ENCODE measurements at places on chromosomes 2 and 18.

- no peak for DNase-seq
These were observed 184.1 kb downstream of the MTCL1 start for GRCh38 chr18:8889489-8889888.

DNA sequence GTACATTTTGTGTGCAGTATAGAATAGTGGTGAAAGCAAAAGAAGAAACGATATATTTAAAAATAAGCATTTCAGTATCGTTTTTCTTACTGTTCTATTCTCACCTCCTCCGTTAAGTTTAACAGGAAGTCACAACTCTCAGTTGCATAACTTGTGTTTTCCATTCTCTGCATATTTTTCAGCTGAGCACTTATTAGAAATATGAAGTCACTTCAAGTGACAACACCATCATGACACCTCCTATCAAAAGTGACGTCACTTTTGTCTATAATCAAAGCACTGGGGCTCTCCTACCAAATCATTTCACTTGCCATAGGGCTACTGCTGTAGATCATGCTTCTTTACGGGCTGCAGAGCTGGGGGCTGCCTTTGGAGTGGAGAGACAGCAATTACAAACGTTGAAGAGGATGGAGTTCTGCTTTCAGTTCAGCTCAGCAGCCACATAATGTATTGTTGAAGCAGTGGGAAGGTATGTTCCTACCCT, 36.3 kb downstream of the STAT4 start:
- no peak for DNase-seq

DNA sequence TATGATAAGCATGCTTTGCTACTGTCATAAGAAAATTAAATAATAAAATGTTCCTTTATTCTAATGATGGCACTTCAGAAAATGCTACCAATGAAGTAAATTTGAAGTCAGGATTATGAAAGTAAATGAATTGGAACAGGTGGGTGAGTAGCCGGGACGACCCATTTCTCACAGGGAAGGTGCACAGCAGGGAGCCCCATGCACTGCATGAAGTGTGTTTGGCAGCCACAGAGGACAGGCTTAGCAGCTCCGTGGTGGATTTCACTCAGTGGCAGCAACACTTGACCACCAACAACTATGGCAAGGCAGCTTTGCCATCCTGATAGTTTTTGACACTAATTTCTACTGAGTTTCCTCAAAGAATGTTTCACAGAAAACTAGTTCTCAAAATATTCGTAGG, 146.3 kb downstream of the ATL2 start:
- DNase-seq: no peak

DNA sequence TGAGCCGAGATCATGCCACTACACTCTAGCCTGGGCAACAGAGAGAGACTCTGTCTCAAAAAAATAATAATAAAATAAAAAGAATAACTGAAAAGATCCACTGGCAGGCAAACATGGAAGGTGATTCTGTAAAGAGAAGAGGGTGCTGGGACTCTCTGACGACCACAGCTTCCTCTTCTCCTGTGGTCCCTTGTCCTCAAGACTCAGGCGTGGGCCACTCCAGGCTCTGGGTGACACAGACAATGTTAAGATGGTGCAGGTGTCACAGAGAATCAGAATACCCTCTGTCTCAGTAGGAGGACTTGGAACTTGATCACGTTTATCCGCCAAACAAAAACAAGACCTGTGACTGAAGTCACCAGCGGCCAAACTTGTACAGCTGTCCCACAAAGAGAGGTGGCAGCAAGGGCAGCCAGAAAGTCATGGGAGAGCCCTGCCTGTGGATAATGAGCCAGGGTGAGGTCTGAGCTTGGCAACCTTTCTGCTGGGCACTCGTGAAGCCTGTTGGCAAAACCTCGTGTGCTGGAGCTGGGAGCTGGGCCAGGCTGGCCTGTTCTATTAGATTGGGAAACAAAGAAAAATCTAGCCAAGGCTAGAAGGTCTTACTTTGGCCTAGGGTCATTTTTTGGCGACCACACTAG, 76.4 kb upstream of the ITGA6 start:
- no peak for DNase-seq

DNA sequence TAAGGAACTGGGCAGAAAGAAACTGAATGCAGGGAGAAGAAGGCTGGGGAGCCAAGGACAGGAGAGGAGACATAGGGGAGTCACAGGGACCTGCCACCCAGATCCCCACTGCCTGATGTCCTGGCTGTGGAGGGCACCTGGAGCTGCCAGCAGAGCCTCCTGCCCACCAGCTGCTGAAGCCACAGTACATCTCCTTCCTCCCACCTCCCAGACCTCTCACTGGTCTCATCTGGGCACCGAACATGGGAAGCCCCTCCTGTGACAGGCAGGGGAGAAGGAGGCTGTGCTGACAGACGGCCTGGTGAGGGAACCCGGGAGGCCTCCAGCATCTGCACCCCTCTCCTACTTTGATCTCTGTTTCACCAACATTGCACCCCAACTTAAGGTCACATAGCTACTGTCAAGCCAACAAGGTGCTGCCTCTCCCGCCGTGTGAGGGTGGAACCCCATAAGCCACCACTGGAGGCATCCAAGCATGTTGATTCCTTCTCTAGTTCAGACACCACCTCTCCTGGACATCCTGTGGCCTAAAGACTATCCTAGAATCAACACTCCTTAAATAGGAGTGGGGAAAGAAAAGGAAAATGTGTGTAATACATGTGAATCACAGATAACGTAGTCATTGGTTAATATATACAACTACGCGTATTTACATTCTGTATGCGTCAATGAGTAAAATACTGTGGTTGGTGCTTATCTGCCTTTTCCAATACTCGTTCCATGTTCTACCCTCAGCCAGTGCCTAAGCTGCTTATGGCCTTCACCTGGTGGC, 3.5 kb upstream of the RNPEPL1 start:
- DNase-seq: no peak

DNA sequence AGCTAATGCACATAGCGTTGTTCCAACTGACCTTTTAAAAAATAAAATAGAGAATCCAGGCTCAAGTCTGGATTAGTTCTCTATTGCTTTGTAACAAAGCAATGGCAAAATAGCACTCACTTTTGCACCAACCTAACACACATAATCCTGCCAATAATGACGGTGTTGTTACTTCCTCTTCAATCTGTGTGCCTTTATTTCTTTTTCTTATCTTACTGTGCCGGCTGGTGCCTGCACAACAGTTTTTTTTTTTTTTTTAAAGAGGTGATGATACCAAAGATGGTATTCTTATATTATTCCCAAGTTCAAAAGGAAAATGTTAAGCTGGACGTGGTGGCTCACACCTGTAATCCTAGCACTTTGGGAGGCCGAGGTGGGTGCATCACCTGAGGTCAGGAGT, 3.4 kb downstream of the PLB1 start:
- DNase-seq: no peak

GRCh38 chr2:5849562-5849961, 157.4 kb downstream of the SOX11 start:
- no peak for DNase-seq

- no peak for DNase-seq
These were observed 72.5 kb upstream of the CYP26B1 start for GRCh38 chr2:72220170-72220569.

DNA sequence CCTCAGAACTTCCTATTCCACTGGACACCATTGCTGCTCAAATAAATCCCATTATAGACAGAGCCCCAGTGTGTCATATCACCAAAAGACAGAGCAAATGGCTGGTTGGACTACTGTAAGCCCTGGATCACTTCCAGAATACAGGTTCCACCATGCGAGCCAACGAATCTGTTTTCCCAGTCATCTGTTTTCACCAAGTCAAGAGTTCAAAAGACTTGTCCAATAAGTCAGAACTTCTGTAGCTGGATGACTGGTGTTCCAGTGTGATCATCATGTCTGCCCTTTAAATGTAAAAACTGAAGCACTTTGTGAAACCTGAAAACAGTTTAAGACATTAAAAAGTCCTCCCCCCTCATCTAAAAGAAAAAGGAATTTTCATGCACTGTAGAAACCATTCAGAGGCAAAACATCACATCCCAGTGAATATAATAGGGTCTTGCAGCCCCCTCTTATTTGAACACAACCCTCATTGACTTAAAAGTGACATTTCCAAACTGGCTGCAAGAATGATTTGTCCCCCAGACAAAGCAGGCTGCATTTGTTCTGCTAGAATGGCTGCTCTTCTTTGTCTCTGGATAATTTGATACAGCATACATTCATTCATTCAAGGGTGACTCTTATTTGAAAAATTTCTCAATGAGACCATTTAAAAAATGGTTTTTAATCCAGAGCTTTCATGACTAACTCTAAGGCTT, 64.6 kb upstream of the TANC1 start:
- DNase-seq: no peak

GRCh38 chr2:26989156-26989555, 18.7 kb downstream of the MAPRE3 start:
- DNase-seq: no peak

DNA sequence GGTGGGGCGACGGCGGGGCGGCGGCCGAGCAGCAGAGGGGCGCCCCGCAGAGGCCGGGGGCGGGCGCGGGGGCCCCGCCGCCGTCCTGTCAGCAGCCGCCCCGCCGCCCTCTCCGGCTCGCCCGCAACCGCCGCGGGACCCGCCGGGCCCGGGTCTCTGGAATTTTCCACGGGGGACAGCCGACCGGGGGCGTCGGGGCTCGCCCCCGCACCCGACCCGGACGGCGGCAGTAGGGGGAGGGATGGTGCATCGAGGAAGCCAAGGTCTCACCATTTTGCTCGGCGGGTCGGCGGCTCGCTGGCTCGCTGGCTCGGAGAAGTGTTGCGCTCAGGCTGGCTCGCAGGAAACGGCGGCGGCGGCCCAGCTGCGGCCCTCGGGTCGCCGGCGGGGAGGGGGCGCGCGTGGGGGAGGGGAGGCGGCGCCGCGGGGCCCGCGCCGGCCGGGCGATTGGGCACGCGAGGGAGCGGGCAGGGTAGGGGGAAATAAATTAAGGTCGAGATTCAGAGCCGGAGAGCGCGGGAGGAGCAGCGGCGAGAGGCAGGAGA, 405 bp downstream of the PPP3R1 start:
- peak; percentile 12 for DNase-seq

DNA sequence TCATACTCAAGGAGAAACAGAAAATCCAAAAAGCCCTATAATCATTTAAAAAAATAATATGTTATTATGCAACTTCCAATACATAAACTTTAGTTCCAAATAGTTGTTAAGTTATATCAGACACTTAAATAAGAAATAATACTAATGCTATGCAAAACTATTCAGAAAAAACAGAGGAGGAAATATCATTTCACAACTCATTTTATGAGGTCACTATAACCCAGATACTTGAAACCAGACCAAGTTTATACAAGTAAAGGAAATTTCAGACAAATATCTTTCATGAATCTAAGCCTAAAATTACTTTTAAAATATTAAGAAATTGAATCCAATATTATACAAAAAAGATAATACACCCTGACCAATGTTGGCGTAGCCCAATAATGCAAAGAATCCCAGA, 260.8 kb downstream of the CD226 start:
- DNase-seq: no peak

DNA sequence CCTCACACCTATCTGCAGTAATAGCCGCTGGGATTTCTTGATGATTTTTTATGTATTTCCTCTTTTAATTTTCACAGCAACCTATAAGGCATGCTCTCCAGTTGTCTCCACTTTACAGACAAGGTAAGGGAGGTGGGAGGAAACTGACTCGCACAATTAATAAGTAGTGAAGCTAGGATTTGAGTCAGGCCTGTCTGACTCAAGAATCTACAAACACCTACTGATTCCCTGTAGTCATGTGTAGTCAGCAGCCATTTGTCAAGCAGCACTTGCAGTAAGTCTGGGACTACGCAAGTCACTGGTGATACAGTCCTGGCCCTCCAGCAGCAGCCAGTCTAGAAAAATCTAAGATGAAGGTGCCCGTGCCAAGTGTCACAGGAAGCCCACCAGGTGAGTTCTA, 193.6 kb upstream of the PKDCC start:
- no peak for DNase-seq

DNA sequence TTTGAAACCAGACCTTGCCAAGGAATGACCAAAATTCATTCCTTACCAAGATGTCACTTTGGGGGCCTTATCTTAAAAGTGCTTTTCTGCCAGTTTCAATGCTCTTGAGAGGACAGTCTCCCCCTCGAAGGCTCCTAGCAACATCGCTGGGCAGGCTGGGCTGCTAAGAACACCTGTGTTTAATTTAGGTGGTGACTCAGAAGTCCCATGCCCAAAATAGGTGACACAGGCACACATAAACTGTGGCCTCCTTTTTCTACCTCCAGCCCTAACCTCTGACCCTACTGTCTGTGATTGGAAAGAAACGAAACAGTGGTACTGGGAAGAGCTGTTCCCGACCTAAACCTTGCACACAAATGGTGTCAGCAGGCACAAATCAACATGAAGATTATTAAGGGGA, 28.7 kb upstream of the ROCK2 start:
- no peak for DNase-seq

- DNase-seq: no peak
These were observed 270.4 kb upstream of the CCDC68 start for GRCh38 chr18:55229682-55230081.

DNA sequence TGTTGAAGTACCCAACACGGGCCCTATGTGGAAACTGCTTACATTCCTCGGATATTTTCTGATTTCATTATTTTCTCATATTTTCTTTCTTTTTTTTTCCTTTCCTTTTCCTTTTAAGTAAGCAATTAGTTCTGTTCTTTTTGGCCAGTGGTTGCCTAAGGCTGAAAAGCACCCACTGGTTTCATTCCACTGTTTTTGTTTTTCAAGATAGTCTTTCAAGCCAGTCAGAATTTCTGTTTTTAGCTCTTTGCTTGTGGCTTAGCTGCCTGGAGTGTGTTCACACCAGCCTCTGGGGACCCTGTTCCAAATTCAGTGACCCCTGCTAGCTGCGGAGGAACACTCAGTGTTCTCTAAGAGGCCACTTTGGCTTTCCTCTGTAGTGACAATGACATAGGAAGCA, 73.6 kb downstream of the NRP2 start:
- DNase-seq: no peak

DNA sequence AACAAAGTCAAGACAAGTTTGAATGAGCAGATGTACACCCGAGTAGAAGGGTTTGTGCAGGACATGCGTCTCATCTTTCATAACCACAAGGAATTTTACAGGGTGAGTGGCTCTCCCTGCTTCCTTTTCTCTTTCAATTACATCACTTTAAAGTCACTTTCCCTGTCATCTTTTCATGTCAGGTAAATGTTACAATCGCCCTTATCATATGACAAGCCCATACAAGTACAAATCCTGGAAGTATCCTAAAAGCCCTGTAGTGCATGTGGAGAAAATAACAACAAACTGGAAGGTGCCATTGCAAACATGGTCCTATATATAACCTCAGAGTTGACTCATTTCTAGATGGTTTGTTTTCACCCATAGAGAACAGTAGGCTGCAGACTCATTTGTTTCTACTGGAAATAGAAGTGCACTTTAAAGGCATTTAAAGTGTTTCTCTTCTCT, 126.0 kb downstream of the SP100 start:
- DNase-seq: no peak

- DNase-seq: no peak
These were observed 174.5 kb downstream of the MYCN start for GRCh38 chr2:16114836-16115235.

DNA sequence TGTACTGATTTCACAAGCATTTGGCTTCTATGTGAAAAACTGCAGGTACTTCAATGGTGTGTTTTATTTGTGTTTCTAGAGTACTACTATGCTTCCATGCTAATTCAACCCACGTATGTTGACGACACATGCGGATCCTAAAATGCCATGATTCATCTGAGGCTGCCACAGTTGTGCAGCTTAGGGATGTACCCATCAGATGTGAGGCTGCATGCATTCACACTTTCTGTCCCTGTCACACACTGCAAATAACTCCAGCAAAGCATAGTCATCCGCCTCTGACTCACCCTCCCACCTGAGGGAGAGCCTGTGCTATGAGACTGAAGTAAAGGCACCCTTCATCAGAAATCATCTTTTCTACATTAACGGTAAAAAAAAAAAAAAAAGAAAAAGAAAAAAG, 22.1 kb upstream of the SERTAD2 start:
- DNase-seq: no peak

GRCh38 chr2:3319134-3319533, 58.5 kb downstream of the EIPR1 start:
- DNase-seq: no peak
